ENCODE measurements at places on chromosomes 2 and 18. TPM values are rescaled to one million over a fixed set of nuclear protein-coding genes. Genes with fewer than 3 reads are reported as not detected.

Gene PRSS56
- total RNA-seq: not detected

Gene TRAF3IP1
- total RNA-seq: 17.8 TPM

DNA sequence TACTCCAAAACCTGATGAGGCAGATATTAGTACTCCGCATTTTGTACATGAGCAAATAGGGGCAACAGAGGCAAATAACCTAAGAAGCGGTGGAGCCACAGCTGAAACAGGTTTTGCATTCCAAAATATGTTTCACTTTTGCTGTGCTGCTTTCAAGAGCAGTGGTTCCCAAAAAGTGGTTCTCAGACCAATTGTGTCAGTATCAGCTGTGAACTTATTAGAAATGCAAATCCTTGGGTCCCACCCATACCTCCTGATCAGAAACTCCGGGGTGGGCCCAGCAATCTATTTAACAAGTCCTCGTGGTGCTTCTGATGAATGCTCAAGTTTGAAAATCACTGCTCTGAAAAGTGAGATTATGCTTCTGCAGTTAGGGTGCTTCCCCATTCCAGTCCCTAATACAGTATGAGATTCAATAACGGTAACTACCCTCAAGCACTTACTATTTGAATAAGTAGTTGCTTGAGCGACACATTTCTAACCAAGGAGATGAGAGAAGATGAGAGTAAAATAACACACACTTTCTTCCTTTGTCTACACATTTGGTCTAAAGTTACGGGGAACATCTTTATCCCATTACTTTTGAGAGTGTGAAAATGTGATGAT, 17.8 kb upstream of the TCF4 start:
- DNase-seq: no peak

DNA sequence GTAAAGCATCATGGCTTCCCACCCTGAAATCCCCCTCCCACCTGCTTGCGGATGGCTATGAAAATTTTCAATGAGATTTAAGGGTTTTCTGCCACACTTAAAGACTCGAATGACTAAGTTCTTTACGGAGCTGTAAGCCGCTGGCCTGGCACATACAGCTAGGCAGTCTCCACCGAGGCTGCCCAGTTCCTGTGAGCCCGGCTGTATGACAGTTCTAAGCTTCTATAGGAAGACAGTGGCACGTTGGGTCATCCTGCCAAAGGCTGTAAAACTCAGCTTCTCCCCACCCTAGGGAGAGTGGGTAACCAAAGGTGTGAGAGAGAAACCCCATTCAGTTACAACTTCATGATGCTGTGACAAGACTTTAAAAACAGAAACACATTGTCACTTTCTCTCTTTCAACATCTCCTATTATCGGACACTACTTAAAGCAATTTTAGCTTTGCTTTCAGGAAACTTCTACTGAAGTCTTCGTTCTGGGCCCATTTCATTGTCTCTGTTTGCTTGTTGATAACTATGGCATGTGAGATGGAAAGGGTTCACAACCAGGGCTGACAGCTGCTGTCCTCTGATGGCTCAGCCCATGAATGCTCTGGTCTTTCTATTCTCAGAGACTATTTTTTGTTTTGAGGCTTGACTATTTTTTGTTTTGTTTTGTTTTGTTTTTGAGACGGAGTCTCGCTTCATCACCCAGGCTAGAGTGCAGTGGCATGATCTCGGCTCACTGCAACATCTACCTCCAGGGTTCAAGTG, 7.1 kb downstream of the CASP8 start:
- DNase-seq: no peak

DNA sequence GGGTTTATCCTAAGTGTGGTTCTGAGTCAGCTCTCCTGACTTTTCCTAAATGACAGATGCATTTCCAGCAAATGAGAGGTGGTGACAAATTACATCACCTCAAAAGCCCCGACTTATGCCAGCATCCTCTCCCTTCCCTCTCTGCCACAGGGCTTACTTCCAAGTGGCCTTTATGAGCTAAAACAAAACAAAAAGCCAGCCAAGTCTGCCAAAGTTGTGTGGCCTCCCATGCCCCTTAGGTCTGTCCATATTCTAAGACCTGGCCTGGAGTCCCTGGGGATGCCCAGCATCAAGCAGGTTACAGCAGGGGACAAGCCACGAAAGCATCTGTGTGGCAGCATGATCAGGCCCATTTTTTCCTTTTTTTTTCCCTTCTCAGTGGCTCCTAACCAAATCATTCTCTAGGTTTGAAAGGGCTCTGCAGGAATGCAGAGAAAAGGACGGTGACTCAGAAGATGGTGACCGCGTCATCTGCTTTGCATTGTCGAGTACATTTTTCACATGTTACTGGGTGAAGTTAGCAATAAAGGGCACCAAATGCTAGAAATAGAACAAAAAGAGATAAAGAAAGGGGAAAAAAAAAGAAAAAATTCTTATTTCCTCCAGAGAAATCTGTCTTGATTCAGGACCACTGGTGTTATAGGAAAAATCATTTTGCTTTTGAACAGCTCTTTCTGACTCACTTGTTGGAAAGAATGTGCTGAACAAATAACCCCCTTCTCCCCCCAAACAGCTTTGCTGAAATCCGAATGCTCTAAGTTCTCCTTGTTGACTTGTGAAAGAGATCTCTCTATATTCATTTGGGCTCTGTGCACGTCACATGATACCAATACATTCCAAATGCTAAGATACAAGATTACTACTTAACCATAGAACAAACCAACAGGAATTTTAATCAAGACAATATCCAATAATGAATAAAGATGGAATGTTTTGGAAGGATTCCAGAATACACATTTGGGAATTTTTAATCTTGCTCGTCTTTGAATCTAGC, 178.7 kb downstream of the EN1 start:
- no peak for DNase-seq

DNA sequence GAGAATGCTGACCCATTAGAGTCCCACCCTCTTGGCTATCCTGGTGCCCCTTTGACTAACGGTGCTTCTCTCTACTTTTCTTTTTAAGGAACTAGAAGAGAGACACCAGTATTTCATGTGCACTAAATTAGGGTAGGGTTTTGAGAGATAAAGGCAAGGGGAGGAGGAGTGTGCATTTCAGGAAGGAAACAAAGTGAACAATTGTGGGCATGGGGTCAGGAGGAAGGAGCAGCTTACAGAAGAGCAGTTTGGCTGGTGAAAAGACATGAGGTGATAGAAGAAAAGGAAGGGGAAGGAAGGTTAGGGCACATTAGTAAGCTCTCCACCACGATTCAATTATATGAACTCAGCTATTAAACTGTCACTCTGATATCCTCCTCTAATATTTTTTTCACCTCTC, 105.8 kb upstream of the CTAGE1 start:
- DNase-seq: no peak

DNA sequence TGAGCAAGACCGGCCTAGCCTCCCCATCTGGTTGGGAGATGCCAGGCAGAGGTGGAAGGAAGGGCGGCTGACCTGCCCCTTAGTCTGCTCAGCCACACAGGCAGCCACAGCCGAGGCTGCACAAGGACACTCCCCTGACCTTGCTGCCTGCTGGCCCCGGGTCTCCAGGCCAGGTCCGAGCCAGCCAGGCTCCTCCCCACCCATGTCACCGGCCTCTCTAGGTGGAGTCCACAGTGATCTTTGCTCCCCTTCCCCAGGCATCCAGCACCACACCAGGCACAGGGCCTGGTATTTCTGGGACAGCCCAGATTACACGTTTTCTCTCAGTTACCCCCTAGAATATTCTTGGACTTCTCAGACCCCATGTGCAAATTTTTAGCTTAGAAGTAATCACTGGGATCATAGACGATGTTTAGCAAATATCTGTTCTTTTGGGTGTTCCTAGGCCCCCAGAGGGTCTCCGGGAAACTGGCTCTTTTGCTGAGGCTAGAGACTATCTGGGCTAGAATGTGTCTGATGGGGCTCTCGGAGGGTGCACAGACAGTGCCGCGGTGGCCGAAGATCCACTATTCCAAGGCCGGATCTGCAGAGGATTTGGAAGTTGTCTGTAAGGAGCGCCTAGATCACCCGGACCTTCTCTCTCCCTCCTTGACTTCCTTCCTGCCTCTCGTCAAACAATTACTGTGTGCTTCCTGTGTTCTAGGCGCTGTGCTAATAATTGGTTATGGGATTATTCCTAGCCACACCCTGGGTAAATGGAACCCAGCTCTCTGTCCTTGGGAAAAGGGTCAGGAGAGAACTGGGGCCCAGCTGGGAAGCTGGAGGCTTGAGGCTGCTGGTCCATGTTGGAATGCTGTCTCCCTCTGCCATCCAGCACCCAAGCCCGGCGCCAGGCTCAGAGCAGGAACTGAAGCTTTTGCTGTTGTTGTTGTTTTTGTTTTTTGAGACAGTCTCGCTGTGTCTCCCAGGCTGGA, 46.9 kb downstream of the ODC1 start:
- DNase-seq: no peak
